ENCODE measurements at places on chromosomes 2 and 18. TPM values are rescaled to one million over a fixed set of nuclear protein-coding genes. Genes with fewer than 3 reads are reported as not detected.

DNA sequence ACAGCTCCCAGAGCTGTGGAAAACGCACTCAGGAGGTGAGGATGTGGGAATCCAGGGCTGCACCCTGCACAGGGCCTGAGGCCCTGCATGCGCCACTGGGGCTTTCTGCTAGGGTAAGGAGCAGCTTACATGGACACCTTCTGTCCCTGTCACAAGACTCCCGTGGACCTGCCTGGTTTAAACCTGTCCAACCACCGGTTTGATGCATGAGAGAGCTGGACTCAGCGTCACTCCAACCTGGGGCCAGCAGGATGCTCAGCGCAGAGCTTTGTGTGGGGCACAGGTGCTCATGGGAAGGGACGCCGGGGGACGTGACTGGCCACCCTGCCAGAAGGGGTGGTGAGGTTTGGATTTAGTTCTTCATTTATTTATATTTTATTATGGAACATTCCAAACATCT is 24.2 kb downstream of the SNORC start:
- no peak for DNase-seq

TCF23 gene
- total RNA-seq: 0.03 TPM

DLX2 gene
- total RNA-seq: 0.19 TPM

DNA sequence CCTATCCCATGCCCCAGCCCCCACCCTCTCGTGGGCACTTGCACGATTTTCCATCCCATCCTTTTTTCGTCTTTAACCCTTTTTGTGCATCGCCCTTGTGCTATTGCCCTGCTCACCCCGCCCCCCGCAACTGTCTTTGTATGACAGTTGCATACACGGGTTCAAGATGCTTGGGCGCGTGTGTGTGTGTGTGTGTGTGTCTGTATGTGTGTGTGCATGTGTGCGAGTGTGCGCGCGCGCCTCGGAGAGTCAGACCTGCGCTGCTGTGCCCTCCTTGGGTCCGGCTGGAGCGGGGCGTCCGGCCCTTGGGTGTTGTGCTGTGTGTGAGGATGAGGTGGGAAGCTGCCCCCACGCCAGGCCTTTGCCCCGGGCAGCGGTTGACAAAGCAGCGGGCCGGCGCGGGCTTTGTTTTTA is 230.7 kb downstream of the HAUS1 start:
- DNase-seq: peak; percentile 71

GRCh38 chr18:46678785-46679399 is 21.9 kb upstream of the LOXHD1 start:
- DNase-seq: no peak

DNA sequence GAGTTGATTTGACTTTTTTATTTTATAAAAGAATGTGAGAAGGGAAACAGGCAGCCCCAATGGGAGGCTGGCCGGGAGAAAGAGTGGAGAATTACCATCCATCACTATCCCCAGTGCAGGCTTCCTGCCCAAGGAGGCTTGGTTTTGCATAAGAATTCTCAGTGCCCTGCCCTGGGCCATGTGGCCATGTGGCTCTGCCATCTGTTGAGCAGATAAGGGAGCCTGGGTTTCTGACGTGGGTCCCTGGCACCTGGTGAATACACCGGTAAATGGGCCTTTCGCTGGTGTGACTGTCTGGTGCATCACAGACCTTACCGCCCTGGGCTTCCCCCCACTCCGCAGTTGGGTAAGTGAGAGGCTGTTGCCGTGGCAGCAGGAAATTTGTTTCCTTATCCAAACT is 54.5 kb upstream of the TMEM163 start:
- DNase-seq: no peak

ZSWIM2 gene
- total RNA-seq: 0.39 TPM

GALNT5 gene
- 0.03 TPM for total RNA-seq

DNA sequence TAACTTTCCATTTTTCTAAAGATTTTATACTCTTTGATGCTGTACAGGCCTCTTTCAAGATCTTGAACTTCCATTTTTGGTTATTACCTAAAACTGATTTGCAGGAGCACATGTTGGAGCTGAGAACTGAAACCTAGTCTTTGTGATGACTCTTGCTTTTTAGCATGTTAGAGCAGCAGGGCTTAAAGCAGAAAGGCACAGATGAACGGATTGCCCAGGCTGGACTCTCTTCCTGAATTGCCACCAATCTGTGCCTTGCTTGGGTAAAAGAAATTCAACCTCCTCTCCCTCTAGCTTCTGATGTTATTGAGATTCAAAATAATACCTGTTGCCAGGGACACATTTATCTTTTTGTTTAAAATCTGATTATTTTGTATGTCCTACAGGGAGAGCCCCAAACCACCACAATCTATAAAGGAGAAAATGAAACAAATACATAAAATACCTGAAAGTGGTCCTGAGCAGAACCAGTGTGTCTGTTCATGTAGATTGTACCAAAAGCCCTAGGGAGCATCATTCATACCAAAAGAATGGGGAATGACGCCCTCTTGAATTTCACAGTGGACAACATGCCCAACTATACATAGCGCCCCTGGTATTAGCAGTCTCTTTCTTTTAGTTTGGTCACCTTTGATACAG is 277.0 kb upstream of the MAP2 start:
- DNase-seq: no peak

GRCh38 chr2:171447675-171448074 is 13.6 kb downstream of the DCAF17 start:
- DNase-seq: no peak

MYO1B gene
- total RNA-seq: 88.0 TPM

DNA sequence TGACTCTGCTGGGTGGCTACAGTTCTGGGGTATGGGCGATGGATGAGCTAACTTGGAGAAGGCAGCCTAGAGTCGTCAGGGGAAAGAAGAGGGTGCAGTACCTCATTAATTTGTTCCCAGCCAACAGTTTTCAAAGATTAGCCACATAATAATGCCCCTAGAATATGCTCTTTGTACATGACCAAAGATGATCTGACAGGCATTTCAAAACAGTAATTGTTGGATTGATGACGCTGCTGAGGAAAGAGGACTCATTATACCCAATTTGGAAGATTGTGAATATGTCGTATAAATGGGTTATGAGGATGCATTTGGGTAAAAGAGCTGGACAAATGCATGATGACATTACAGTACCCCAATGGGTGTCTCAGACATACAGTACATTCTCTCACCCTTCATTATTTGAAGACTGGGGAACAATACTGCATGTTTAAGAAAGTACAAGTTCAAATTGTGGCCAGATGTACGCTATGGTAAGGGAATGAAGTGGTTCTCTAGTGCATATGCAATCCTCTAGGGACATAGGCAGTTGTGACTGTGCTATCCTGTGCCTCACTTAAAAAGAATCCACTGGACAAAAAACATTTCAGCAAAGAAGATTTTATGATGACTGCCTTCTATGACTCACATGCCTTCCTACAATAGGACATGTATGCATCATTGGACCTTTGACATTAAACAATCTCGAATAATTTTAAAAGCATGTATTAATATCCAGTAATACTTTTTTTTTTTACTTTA is 233.2 kb downstream of the CNTNAP5 start:
- no peak for DNase-seq

Data from neural progenitor cell (in vitro differentiated cells).